ENCODE measurements at places on chromosomes 2 and 18.

GRCh38 chr2:15733867-15734673, 142.4 kb downstream of the DDX1 start:
- DNase-seq: no peak

- DNase-seq: no peak
These were observed 34.7 kb upstream of the MARCHF7 start for GRCh38 chr2:159677654-159678053.

DNA sequence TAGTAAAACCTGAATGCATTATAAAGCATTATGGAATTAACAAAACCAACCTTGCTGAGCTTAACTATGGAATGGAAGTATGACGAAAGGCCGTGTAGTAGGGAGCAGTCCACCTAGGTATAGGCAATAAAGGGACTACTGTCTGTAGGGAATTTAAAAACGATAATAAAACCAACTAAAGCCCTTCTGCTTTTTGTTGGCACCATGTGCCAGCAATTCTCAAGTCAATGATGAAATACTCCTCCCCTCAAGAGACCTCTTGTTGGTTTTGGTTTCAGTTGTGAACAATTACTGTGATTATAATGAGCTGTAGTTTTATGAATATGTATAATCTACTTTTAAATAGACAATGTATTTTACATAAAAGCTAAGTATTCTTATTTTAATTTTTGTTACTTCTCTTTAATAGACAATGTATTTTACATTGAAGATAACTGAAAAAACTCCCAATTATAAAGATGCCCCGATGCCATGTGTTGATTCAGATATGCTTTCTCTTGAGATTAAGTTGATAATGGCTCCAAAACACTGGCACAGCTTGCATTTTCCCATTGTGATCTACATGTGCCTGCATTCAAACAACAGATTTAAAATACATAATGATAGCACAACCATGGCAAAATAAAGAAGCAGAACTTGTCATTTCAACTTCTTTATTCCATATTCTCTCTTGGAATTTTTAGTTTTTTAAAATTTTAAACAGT, 55.5 kb upstream of the ZDBF2 start:
- no peak for DNase-seq

GRCh38 chr2:216545359-216545758, 46.7 kb downstream of the RPL37A start:
- DNase-seq: no peak

GRCh38 chr2:216490061-216490460, 8.6 kb upstream of the RPL37A start:
- no peak for DNase-seq

DNA sequence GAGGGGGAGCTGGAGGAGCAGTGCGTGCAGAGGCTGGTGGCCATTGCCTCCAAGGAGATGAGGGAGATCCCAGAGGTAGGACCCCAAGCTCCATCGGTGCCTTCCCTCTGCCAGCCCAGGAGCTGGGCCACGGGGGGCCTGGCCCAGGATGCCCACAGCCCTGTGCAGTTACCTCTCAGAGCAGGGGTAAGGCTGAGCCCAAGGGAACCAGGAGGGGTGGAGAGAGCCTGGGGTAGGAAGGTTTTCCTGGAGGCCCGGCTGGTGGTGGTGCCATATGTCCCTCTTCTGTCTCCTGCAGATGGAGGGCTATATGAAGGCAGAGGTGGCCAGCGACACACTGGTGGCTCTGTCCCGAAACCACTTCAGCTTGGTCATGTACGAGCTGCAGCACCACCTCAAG, 11.4 kb downstream of the MROH2A start:
- no peak for DNase-seq

GRCh38 chr2:43218155-43218701, 8.2 kb downstream of the ZFP36L2 start:
- no peak for DNase-seq

DNA sequence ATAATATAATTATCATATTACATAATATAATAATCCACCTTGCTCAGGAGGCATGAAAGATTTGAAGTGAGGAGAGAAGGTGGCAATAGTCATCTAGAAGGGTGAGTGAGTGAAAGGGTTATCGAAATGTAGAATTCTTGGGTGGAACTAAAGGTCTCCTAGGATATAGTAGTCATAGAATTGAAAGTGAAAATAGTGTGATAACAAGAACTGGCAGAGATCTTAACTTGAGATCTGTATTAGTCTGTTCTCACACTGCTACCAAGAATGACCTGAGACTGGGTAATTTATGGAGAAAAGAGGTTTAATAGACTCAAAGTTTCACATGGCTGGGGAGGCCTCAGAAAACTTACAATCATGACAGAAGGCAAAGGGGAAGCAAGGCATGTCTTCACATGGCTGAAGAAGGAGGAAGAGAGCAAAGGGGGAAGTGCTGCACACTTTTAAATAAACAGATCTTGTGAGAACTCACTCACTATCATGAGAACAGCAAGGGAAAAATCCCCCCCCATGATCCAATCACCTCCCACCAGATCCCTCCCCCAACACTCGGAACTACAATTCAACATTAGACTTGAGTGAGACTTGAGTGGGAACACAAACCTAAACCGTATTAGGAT, 351.5 kb downstream of the NR4A2 start:
- no peak for DNase-seq

Measured in amygdala (tissue), 56 donors.